ENCODE measurements at places on chromosomes 7 and 10. TPM values are rescaled to one million over a fixed set of nuclear protein-coding genes. Genes with fewer than 3 reads are reported as not detected.

Gene VIPR2
- 1.7 TPM for total RNA-seq

Gene ITIH2
- total RNA-seq: not detected

DNA sequence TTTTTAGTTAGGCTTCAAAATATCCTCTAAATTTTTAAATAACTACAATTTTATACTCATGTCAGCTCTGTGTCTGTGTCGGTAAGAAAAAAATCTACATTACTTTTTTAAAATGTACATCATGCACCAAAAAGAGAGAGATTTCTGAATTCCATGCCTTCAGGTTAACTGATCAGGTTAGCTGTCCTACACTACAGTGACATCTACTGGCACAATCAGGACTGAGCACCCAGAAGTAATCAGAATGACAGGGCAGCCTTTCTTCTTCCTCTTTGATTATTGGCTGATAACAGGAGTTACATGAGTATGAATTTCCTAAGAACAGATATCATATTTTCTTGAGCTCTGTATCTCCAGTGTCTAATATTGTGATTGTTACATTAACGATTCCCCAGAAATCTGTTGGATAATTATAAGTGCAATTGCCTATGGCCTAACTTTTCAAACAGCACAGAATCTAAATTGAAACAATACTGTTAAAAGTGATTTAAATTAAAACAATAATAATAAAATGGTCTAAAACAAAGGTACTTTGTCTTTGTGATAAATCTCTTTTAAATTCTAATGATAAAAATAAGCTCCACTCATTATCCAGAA lies 41.8 kb upstream of the HYCC1 start:
- DNase-seq: peak; percentile 90

DNA sequence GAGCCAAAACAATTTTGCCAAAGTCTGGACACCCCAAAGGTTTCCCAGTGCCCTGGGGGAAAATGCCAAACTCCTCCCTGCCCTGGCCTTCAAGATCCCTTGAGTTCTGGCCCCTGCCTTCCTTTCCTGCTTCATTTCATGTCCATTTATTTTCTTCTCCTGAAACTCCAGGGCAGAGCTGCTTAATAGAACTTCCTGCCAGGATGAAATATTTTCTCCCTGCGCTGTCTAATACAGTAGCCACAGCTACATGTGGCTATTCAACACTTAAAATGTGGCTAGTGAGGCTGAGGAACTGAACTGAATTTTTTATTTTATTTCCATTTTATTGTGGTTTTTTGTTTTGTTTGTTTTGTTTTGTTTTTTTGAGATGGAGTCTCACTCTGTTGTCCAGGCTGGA lies 49.6 kb downstream of the COL13A1 start:
- DNase-seq: no peak

DNA sequence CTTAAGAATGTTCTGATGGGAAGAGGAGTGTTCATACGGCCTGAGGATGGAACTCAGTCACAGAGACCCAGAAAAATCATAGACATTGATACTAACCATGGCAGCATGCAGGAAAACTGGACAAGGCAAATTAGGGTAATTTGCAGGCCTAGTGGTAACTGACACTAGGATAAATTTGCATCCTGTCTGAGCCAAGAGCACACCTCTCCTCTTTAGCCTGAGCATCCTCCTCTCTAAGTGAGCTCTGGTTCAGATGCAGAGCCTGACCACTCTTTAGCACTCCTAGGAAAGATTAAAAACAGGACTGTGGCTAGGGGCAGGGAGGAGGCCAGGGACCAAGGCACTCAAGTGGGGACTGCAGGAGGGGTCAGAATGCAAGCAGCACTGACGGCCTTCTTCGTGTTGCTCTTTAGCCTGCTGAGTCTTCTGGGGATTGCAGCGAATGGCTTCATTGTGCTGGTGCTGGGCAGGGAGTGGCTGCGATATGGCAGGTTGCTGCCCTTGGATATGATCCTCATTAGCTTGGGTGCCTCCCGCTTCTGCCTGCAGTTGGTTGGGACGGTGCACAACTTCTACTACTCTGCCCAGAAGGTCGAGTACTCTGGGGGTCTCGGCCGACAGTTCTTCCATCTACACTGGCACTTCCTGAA lies at the start of gene TAS2R41:
Gene TAS2R41, plus strand, starts transcription at position 373 of the 650 bp plus-strand sequence. Its CDS starts 0 bp downstream, at position 373.
- DNase-seq: no peak

DNA sequence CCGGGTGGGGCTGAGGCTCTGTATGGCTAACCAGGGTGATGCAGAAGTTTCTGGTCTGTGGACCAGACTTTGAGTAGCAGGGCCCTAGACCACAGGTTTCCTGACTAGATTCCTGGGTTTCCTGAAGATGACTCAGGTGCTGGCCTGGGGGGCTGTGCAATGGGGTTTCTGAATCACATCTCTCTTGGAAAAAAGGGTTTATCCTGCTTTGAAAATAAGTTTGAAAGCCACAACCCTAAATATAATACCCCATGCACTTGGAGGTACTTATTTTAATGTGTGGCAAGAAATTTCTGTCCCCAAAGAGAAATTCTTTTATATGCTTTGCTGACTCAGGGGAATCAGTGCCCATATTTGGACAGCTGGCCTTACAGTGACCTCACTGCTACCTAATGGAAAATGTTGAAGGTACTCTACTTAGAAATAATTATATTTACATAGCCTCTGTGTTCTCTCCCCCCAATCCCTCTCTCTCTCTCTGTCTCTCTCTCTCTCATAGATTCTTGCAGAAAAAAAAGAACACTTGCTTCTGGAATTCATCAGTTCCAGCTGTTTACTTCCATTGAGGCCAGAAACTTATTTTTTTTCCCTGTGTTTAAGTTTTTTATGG lies 184.4 kb upstream of the LYZL2 start:
- DNase-seq: no peak

- no peak for DNase-seq
These were observed 17.3 kb downstream of the WDFY4 start for GRCh38 chr10:48701941-48702340.

- DNase-seq: no peak
These were observed 1197.2 kb downstream of the SORCS1 start for GRCh38 chr10:105967256-105967655.

DNA sequence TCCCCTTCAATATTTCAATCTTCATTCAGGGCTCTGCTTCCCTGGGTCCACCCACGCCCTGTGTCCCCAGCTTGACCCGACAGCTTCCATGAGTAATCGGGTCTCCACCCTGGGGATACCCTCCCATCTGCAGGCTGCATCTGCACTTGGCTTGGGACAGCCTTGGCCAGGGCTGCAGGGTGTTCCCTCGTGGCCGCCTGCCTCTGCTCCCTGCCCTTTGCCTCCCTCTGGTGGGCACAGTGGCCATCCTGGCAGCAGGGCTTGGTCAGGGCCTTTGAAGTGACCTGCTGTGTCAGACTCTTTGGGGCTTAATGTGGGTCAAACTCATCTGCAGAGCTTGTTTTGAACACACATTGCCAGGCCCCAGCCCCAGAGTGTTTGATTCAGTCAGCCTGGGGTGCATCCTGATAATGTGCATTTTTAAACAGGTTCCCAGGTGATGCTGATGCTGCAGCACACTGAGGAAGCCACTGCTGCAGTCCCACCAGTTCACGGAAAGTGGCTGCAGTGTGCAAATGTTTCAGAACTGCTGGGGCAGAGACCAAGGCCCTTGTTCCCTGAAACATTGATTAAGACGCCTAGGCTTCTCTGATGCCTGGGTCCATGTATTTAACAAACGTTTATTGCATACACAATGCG lies 80.7 kb upstream of the SEC61G start:
- no peak for DNase-seq

- DNase-seq: no peak
These were observed 4.6 kb downstream of the OAT start for GRCh38 chr10:124414076-124414475.

All from activated CD4-positive, alpha-beta T cell treated with anti-CD3 and anti-CD28 coated beads, Interleukin-2, amount 10 ng/mL, durations not matched to agents 24 days and 14 days (primary cell).